Activated CD4-positive, alpha-beta T cell treated with anti-CD3 and anti-CD28 coated beads for 24 hours (primary cell): ENCODE measurements at places on chromosomes 3 and 15.
A peak's percentile ranks its signal among the peaks of the same experiment; 100 is the strongest.

DNA sequence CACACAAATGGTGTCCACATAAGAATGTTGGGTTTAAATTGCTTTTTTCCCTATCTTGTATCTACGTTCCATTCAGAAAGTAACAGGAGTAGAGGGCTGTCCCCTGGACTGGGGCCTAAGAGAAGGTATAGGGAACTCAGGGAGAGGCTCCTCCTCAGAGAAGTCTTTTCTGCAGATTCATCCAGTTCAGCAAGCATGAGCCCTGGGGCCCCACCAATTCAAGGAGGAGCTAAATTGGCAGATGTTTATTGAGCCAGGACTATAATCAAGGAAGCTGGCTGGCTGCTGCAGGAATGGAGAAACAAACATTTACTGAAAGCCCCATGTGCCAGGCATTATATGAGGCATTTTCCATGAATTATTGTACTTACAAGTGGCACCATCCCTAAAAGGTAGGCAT lies 22.1 kb upstream of the LARS2 start:
- DNase-seq = no peak

DNA sequence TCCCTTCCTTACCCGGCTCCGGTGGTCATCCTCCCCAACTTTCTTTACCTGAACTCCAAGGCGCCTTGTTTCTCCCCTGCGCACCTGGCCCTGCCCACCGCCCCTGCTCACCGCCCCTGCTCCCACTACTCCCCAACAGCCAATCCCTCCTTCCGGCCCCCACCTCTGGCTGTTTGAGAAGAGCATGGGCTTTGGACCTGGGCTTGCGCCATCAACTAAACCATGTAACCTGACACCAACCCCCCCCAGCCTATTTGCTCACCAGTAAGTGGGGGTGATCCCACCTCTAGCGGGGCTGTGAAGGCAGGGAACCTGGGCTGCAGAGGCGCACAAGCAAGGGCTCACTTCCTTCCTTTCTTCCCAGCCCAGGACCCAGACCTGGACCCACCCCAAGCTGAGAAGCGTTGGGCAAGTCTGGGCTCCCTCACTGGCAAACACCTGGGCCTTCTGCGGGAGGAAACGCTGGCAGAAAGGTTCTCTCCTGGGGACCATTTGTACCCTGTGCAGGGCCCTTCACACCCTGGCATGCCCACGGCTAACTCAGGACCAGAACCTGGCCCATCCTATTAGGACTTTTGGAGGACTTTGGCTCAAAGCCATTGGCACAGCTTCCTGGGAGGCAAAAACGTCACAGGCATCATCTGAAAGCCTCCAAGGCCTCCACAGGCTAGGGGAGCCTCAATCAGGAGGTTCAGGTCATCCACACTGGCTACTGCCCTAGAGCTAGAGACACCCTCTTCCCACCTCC lies at the start of gene PLXNB1:
Gene PLXNB1 (minus strand): TSS at position 127 of the 748 bp plus-strand sequence. CDS start 5,475 bp downstream, outside the sequence.
- no peak for DNase-seq

- peak; percentile 2 for DNase-seq
Observed at GRCh38 chr3:149512073-149512782, 37.7 kb downstream of the TM4SF4 start.

- no peak for DNase-seq
Observed at GRCh38 chr3:74314696-74315095, 299.8 kb downstream of the CNTN3 start.

GRCh38 chr3:115713284-115713683 lies 90.0 kb downstream of the GAP43 start:
- DNase-seq = no peak

- DNase-seq = no peak
Observed at GRCh38 chr15:69592954-69593353, 140.3 kb downstream of the RPLP1 start.

- no peak for DNase-seq
Observed at GRCh38 chr15:71316911-71317310, 201.6 kb downstream of the THSD4 start.

- DNase-seq = no peak
Observed at GRCh38 chr3:188133646-188134045, 20.3 kb upstream of the LPP start.

GRCh38 chr3:141266797-141267555 lies 35.4 kb downstream of the PXYLP1 start:
- no peak for DNase-seq

GRCh38 chr3:56122911-56123310 lies 345.4 kb downstream of the ERC2 start:
- DNase-seq = no peak

GRCh38 chr3:187629711-187630110 lies 40.5 kb downstream of the SST start:
- DNase-seq = no peak

DNA sequence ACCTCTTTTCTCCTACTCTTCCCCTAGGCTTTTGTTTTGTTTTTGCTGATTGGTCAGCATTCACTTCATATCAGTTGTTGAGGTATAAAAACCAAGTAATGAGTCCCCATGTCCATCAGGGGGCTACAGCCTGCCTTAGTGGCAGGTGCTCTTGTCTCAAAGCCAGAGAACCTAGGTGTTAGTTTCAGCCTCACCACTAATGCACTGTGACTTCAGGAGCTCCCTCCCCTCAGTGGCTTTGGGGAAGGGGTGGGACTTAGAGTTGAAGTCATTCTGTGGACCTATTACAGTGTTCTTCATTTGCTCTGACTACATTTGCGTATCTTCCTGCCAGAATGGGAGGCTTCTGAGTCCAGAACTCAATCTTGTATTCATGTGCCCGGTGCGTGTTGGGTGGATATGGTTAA lies 41.6 kb downstream of the NR2C2 start:
- DNase-seq = peak; percentile 2

DNA sequence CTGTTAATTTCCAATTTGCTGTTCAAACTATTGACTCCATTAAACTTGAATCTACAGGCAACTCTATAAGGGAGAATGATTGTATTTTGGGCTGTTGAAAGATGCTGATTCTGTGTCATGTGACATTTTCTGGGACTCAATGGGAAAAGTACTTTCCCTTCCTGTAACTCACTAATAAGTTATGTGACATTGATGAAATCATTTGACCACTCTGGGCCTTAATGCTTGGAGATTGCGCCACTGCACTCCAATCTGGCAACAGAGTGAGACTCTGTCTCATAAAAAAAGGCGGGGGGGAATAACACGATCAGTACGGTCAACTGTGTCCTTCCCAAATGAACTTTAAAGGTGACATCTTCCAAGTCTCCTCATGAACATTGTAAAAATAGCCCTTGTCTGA lies 215.2 kb upstream of the SGO1 start:
- no peak for DNase-seq

GRCh38 chr3:143970773-143971358 lies 757 bp upstream of the DIPK2A start:
- peak; percentile 19 for DNase-seq

- DNase-seq = no peak
Observed at GRCh38 chr15:44038755-44039191, 156.3 kb downstream of the FRMD5 start.

DNA sequence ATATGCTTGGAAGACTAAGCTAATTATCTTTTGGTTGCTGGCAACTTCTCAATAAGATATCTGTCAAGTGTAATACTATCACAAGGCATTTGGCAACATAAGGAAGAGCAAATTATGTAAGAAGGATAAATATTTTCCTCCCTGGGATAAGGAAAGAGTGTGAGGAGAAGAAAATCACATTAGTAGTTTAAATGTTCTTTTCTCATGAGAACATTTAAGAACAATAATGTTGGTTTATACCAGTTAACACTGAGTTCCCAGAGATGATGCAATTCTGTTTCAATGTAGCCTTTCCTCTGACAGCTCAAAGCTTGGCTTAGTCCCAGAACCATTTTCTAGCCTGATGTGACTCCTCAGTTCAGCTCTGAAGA lies 66.1 kb upstream of the NPHP3 start:
- DNase-seq = no peak

DNA sequence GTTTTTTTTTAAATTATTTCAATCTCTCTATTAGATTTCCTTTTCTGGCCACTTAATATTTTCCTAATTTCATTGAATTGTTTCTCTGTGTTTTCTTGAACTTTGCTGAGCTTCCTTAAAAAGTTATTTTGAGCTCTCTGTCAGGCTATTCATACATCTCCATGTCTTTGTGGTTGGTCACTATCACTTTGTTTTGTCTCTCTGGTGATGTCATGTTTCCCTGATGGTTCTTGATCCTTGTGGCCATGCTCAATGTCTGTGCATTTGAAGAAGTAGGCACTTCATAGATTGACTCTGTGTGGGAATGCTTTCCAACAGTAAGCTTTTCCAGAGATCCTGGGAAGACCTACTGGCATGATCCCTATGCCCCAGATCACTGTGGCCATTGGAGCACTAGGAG lies 18.6 kb downstream of the CD200R1 start:
- DNase-seq = no peak

DNA sequence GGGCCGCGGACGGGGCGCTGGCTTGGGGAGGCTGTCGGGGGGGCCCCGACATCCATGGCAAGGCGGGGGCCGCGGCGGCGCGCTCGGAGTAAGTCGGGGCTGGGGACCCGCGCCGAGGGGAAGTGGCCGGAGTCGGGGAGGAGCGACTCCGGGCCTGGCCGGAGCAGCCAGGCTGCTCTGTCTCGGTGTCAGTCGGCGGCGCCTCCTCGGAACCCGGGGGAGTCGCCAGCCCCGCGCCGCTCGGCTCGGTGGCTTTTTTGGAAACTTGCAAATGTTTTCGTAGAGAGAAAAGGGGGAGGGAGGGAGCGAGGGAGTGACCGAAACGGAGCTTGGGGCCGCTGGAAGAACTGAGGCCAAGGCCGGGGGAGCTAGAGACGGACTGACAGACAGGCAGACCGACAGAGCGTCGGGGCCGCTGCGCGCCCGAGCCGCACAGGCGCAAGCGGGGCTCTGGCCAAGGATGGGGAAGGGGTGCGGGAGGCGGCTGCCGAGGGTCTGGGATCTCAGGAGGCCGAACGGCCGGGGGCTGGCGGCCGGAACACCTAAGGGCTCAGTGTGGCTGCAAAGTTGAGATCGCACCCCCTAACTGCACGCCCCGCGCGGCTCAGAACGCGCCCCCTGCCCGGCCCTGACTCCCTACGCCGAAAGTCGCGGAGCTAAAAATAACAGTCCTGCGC lies 5.0 kb downstream of the PTH1R start:
- no peak for DNase-seq

DNA sequence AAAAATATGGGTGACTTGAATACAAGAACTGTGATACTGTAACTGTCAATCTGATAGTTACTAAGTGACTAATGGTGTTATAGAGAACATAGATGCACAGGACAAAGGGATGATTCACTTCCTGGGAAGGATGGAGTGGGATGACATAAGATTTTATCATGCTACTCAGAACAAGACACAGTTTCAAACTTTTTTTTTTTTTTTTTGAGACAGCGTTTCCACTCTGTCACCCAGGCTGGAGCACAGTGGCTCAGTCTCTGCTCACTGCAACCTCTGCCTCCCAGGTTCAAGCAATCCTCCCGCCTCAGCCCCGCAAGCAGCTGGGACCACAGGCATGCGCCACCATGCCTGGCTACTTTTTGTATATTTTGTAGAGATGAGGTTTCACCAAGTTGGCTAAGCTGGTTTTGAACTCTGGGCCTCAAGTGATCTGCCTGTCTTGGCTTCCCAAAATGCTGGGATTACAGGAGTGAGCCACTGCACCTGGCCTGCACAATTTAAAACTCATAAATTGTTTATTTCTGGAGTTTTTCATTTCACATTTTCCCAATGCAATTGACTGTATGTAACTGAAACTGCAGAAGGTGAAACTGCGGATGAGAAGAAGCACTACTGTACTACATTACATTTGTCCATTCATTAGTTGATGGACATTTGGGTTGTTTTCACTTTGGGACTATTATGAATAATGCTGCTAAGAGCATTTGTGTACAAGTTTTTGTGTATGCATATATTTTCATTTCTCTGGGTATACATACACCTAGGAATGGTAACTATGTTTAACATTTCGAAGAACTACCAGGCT lies 40.6 kb downstream of the ADIPOQ start:
- DNase-seq = peak; percentile 39

- no peak for DNase-seq
Observed at GRCh38 chr15:94375997-94376396, 144.6 kb downstream of the MCTP2 start.

- no peak for DNase-seq
Observed at GRCh38 chr3:146222204-146223046, 28.5 kb downstream of the PLSCR4 start.

DNA sequence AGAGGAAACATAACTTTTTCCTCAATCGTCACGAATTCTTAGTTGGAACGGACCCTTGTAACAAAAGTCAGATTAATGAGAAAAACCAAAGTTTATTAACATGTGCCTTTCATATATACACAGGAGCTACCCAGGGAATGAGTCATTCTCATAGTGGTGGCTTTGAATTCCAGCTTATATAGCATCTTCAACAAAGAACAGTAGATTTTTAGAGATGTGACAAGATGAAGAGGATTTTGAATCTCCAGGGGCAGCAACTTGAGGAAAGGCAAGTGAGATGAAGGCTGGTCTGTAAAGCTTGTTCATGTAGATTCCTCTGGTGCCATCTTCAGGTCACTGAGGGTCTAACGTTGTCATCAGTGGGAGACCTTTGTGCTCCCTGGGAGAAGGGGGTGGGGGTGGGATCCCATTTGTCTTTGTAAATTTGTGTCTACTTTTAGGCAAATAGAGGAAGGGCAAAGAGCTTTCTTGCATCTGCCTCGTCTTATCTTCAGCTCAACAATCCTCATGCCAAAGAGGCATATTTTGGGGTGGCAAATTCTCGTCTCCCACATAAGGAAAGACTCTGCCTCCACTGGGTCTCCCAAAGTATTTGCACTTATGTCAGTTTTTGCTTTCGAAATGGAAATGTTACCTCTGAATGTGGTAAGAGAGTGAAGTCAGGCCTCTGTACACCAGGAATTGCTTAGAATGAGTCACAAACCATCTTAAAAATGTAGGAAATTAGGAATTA lies 29.5 kb downstream of the CLEC3B start:
- no peak for DNase-seq

DNA sequence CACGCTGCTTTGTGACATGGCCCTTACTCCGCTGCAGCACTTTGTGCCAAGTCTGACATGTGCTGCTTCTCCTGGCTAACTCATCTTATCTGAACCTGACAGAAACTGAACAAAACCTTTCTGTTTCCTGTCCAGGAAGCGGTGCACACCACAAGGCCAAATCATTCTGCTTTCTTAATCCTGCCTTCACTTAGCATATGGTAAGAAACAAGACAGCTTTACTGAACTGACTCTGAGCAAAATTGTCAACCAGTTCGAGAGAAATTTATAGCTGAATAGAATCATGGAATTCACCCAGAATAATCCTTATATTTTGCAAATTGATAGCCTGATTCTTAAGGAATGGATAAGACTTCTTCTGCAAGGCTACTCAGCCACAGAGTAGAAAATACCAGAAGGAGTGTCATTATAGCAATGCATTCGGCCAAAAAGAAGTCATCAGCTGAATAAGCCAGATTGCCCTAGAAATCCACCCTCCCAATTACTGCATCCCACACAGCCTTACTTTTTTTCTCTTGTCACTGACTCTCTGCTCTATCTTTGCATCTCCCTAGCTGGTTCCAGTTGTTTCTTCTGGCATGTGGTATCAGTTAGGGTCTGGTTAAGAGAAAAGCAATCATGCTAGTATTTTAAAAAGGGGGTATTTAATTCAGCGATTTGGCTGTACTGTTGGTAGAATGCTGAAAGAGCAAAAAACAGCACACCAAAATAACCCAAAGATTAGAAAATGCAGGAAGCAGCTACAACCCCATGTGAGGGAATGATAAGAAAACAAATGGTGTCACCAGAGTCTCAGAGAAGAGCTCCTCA lies 41.6 kb upstream of the STRIT1 start:
- no peak for DNase-seq

GRCh38 chr3:115162759-115163158 lies 15.7 kb upstream of the ZBTB20 start:
- DNase-seq = no peak
